Activated T-helper 17 cell treated with anti-CD3 and anti-CD28 coated beads, Interleukin-2, amount 50 U/mL, for 72 hours (primary cell): ENCODE measurements at places on chromosomes 11 and 22.

DNA sequence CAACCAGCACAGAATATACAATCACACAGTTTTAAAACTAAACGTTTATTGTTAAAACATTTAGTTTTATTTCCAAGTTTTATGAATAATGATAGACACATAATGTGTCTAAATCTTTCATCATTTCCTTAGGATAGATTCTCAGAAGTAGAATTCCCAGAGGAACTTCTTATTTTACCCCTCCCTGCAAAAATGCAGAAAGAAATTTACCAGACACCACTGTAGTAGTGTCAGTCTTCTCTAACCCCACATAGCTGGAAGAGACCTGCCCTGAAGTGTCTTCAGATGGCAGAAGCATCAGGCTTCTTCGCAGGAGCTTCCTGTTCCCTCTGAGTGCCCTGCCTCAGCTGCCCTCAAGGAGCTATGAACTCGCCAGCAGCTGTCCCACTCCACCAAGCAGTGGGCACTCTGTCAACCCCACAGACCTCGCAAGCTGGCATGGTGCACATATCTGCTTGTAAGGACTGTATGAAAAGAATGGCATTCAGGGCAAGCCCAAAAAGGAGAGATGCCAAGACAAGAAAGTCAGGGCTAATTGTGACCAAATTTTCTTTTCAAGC lies 28.5 kb upstream of the PAK1 start:
- H3K4me3 ChIP-seq = no peak overlapping the region
- ATAC-seq = no peak
- H3K36me3 ChIP-seq = no peaks in the 10 kb centered on the region
- no peak overlapping the region for H3K27ac ChIP-seq
- H3K4me1 ChIP-seq = no peaks in the 10 kb centered on the region

DNA sequence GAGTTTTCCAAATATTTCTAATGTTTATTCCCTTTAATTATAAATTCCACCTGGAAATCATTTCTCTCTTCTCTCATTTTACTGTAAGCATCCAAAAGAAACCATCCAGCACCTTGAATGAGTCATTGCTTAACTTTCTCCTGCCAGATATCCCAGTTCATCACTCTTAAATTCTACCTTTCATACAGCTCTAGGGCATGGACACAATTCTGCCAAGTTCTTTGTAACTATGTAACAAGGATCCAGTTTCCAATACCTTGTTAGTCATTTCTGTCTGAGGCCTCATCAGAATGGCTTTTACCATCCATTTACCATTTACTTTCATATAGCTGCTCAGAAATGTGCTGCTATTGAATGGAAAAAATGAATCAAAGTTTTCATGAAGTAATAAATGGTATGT lies 455.4 kb upstream of the TENM4 start:
- H3K36me3 ChIP-seq = no peaks in the 10 kb centered on the region
- H3K4me3 ChIP-seq = no peak overlapping the region
- H3K4me1 ChIP-seq = no peaks in the 10 kb centered on the region
- no peaks in the 10 kb centered on the region for H3K27me3 ChIP-seq
- no peak for ATAC-seq

GRCh38 chr22:42500836-42501179 lies 18.8 kb downstream of the RRP7A start:
- H3K27ac ChIP-seq = no peak overlapping the region
- H3K4me1 ChIP-seq = peaks cover 6% of the 10 kb centered on the region
- no peak for ATAC-seq

- H3K27ac ChIP-seq = peak overlapping the region; percentile 47
- H3K4me1 ChIP-seq = peaks cover 27% of the 10 kb centered on the region
- H3K27me3 ChIP-seq = no peaks in the 10 kb centered on the region
- peak overlapping the region; percentile 48 for H3K4me3 ChIP-seq
Measured at GRCh38 chr11:121431820-121432526, 20.1 kb upstream of the SORL1 start.

DNA sequence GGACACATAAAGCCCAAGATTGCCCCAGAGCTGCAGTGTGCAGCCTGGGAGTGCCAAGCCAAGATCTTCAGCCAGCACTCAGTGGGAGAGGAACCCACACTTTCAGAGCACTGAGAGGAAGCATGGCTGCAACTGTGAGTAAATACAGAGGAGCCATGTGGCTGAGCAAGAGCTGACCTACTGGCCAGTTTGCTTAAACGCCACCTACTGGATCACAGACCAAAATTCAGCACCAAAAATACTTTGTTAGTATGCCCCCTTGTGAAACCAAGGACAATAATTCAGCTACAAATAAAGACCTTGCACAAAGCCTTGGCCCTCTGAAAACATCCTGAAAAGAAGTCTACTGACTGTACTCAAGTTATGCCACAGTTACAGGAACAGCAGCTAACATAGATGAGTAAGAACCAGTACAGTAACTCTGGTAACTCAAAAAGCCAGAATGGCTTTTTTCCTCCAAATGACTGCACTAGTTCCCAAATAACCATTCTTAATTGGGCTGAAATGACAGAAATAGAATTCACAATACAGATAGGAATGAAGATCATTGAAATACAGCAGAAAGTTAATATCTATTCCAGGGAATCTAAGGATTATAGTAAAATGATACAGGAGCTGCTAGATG lies 10.1 kb upstream of the OR4A15 start:
- ATAC-seq = no peak
- H3K27ac ChIP-seq = no peak overlapping the region
- H3K27me3 ChIP-seq = no peaks in the 10 kb centered on the region

DNA sequence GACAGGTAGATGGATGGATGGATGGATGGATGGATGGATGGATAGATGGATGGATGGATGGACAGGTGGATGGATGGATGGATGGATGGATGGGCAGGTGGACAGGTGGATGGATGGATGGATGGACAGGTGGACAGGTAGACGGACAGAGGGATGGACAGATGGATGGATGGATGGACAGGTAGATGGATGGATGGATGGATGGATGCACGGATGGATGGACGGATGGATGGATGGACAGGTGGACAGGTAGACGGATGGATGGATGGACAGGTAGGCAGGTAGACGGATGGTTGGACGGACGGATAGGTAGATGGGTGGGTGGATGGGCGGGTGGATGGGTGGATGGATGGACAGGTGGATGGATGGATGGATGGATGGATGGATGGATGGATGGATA lies 24.3 kb downstream of the PDGFB start:
- H3K27me3 ChIP-seq = peaks cover 2% of the 10 kb centered on the region
- no peak overlapping the region for H3K27ac ChIP-seq
- no peak for ATAC-seq
- H3K36me3 ChIP-seq = peaks cover 13% of the 10 kb centered on the region
- H3K4me1 ChIP-seq = peaks cover 13% of the 10 kb centered on the region

GRCh38 chr22:42608823-42609361 lies 5.8 kb downstream of the POLDIP3 start:
- peak; percentile 76 for ATAC-seq
- H3K27ac ChIP-seq = peak overlapping the region; percentile 71
- H3K27me3 ChIP-seq = no peaks in the 10 kb centered on the region
- peak overlapping the region; percentile 13 for H3K4me3 ChIP-seq

- H3K4me1 ChIP-seq = peaks cover 10% of the 10 kb centered on the region
- peaks cover 12% of the 10 kb centered on the region for H3K27me3 ChIP-seq
- peak; percentile 6 for ATAC-seq
- no peaks in the 10 kb centered on the region for H3K36me3 ChIP-seq
Measured at GRCh38 chr11:45102361-45102809, 44.1 kb upstream of the PRDM11 start.

- H3K36me3 ChIP-seq = no peaks in the 10 kb centered on the region
- H3K27ac ChIP-seq = no peak overlapping the region
- ATAC-seq = no peak
- no peak overlapping the region for H3K4me3 ChIP-seq
Measured at GRCh38 chr22:48054596-48054995, 1292.1 kb downstream of the TBC1D22A start.

GRCh38 chr22:26483043-26483438 lies 542 bp downstream of the HPS4 start:
- no peaks in the 10 kb centered on the region for H3K27me3 ChIP-seq
- H3K36me3 ChIP-seq = peaks cover 60% of the 10 kb centered on the region
- peaks cover 42% of the 10 kb centered on the region for H3K4me1 ChIP-seq
- ATAC-seq = peak; percentile 2

- H3K27ac ChIP-seq = peak overlapping the region; percentile 97
- no peaks in the 10 kb centered on the region for H3K27me3 ChIP-seq
- H3K4me1 ChIP-seq = peaks cover 19% of the 10 kb centered on the region
- H3K36me3 ChIP-seq = peaks cover 59% of the 10 kb centered on the region
Measured at GRCh38 chr22:41619979-41620588, 759 bp downstream of the DESI1 start.

- no peaks in the 10 kb centered on the region for H3K27me3 ChIP-seq
- no peak for ATAC-seq
- H3K36me3 ChIP-seq = peaks cover 32% of the 10 kb centered on the region
- no peak overlapping the region for H3K4me3 ChIP-seq
Measured at GRCh38 chr11:59552844-59553243, 41.5 kb downstream of the OR4D9 start.

DNA sequence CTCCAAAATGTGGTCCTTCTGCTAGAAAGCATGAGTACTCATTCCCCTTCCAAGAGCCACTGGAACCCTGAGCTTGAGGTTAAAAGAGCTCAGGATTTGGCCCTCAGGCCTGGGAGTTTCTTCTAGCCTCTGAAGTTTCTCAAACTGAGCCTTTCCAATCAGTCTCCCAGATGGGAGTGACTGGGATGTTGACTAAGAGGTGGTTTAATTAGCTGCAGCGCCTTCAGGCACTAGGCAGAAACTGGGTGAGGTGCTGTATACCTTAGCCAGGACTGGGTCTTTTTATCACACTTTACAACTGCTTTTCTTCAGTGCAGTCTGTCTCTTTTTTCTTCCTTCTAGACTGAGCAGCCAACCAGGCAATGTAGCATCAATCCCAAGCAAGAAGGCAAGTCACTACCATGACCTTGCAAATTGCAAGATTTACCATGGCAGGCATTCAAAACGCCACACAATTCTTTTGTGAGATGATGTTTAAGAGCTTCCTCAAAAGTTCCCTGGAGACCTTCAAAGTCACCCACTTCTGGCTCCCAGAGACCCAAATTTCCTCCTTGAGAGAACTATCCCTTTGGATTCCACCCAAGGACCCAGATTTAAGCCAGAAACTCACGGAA lies 93.0 kb downstream of the SLC1A2 start:
- H3K4me1 ChIP-seq = peaks cover 26% of the 10 kb centered on the region
- no peaks in the 10 kb centered on the region for H3K36me3 ChIP-seq
- ATAC-seq = no peak
- H3K4me3 ChIP-seq = no peak overlapping the region
- H3K27ac ChIP-seq = no peak overlapping the region
- H3K27me3 ChIP-seq = no peaks in the 10 kb centered on the region

GRCh38 chr22:50084614-50085021 lies 608 bp downstream of the MLC1 start:
- H3K36me3 ChIP-seq = no peaks in the 10 kb centered on the region
- H3K27ac ChIP-seq = no peak overlapping the region
- no peak for ATAC-seq
- H3K4me1 ChIP-seq = peaks cover 7% of the 10 kb centered on the region
- peaks cover 30% of the 10 kb centered on the region for H3K27me3 ChIP-seq
- no peak overlapping the region for H3K4me3 ChIP-seq

GRCh38 chr22:21691816-21692215 lies 26.0 kb downstream of the PPIL2 start:
- H3K4me1 ChIP-seq = peaks cover 6% of the 10 kb centered on the region
- H3K27ac ChIP-seq = no peak overlapping the region
- no peaks in the 10 kb centered on the region for H3K27me3 ChIP-seq
- H3K4me3 ChIP-seq = no peak overlapping the region
- peaks cover 78% of the 10 kb centered on the region for H3K36me3 ChIP-seq
- ATAC-seq = no peak

GRCh38 chr11:9280655-9281301 lies 15.6 kb upstream of the DENND5A start:
- H3K36me3 ChIP-seq = peaks cover 37% of the 10 kb centered on the region
- H3K4me1 ChIP-seq = peaks cover 7% of the 10 kb centered on the region
- peak; percentile 90 for ATAC-seq
- H3K27me3 ChIP-seq = no peaks in the 10 kb centered on the region
- peak overlapping the region; percentile 41 for H3K4me3 ChIP-seq

DNA sequence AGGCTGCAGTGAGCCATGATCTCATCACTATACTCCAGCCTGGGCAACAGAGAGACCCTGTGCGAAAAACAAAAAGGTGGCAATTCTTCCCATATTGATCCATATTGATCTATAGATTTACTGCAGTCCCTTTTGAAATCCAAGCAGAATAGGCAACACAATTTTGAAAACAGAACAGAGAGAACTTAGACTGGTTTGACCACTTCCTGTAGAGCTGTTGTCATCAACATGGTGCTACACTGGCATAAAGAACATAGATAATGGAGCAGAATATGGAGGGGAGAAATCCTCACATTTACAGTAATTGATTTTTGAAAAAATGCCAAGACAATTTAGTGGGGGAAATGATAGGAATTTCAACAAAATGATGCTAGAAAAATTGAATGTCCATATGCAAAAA lies 34.1 kb downstream of the GRK3 start:
- H3K36me3 ChIP-seq = no peaks in the 10 kb centered on the region
- H3K27me3 ChIP-seq = peaks cover 8% of the 10 kb centered on the region
- no peak overlapping the region for H3K27ac ChIP-seq
- H3K4me3 ChIP-seq = no peak overlapping the region
- no peaks in the 10 kb centered on the region for H3K4me1 ChIP-seq

- peaks cover 4% of the 10 kb centered on the region for H3K27me3 ChIP-seq
- H3K36me3 ChIP-seq = no peaks in the 10 kb centered on the region
- no peaks in the 10 kb centered on the region for H3K4me1 ChIP-seq
- H3K27ac ChIP-seq = no peak overlapping the region
- H3K4me3 ChIP-seq = no peak overlapping the region
Measured at GRCh38 chr11:27108809-27109208, 68.2 kb downstream of the BBOX1 start.

- H3K27me3 ChIP-seq = no peaks in the 10 kb centered on the region
- peak within 1 kb of the TSS; percentile 68 for H3K4me3 ChIP-seq
- H3K27ac ChIP-seq = peak within 1 kb of the TSS; percentile 88
- no peaks in the 10 kb centered on the region for H3K36me3 ChIP-seq
- H3K4me1 ChIP-seq = peaks cover 24% of the 10 kb centered on the region
Measured at GRCh38 chr22:39097098-39098020, at the start of gene APOBEC3H. TSS of gene APOBEC3H (plus strand) at chr22:39097244. CDS start at chr22:39100279, 3,035 bp downstream.

GRCh38 chr11:41403458-41403857 lies 56.0 kb downstream of the LRRC4C start:
- no peak for ATAC-seq
- H3K36me3 ChIP-seq = no peaks in the 10 kb centered on the region
- H3K4me3 ChIP-seq = no peak overlapping the region
- no peak overlapping the region for H3K27ac ChIP-seq
- no peaks in the 10 kb centered on the region for H3K27me3 ChIP-seq

DNA sequence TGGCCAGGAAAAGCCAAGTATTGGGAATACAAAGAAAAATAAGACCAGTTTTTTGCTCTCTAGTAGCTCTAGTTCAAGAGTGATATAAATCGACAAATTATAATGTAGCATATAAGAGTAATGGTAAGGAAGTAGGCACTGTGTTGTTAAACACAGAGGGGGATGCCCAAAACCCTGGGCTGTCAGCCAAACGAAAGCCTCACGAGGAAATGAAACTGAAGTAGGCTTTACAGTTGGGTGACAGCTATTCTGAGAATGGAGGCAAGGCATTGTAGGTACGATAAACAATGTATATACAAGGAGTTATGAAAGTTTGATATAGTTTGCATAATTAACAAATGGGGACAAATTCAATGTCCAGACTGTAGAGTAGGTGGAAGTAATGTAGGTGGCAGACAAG lies 176.4 kb downstream of the FAM181B start:
- no peak for ATAC-seq
- H3K27ac ChIP-seq = no peak overlapping the region
- H3K4me3 ChIP-seq = no peak overlapping the region
- H3K36me3 ChIP-seq = no peaks in the 10 kb centered on the region
- H3K4me1 ChIP-seq = no peaks in the 10 kb centered on the region

GRCh38 chr11:95092549-95093324 lies 3.1 kb downstream of the ENDOD1 start:
- H3K4me3 ChIP-seq = peak overlapping the region; percentile 87
- peaks cover 63% of the 10 kb centered on the region for H3K4me1 ChIP-seq
- H3K27ac ChIP-seq = peak overlapping the region; percentile 3
- H3K36me3 ChIP-seq = no peaks in the 10 kb centered on the region
